NCI-H524 treated with DMSO at 0.1 percent for 48 hours (cell line): ENCODE measurements at places on chromosomes 4 and X.

DNA sequence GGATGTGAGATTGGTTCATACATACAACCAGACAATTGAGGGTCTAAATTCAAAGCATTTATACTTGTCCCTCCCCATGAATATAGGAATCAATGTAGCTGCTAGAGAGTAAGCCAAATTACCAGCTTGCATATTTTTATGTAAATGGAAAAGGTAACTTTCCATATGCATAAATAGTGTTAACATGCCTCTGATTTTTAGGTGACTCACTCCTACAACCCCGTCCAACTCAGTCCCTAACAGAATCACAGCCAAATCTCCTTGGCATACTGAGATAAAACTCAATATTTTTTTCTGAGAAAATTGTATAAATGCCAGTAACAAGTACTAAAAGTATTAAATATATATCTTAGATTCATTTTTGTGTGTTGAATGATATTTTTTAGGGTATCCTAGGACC is 67.2 kb downstream of the INPP4B start:
- no peak for DNase-seq

DNA sequence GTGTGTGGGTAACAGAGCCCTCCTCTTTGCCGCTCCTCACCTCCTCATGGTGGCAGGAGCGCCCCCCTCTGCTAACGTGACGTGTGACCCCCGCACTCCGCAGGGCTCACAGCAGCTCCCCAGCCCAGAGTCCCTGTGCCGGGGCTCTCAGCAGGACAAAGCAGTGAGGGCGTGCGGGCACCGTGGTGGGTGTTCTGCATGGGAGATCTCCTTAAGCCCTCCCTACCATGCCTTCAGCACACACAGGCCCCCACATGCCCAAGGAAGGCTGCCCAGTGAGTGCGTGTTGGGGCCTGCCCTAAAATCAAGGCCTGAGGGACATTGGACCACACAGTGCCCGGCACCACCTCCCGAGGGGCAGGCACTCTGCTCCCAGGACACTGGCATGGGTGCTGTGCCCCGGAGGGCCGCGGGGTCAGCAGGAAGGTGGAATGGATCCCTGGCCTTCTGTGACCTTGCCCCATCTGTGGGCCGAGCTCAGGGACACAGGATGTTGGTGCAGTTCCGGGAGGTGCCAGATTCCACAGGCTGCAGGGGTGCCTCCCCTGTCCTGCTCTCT is 10.1 kb downstream of the PSAPL1 start:
- DNase-seq: no peak

GRCh38 chrX:116172976-116173375 is 2.4 kb downstream of the AGTR2 start:
- DNase-seq: no peak

- no peak for DNase-seq
These were observed 11.6 kb upstream of the SCD5 start for GRCh38 chr4:82810176-82810575.

DNA sequence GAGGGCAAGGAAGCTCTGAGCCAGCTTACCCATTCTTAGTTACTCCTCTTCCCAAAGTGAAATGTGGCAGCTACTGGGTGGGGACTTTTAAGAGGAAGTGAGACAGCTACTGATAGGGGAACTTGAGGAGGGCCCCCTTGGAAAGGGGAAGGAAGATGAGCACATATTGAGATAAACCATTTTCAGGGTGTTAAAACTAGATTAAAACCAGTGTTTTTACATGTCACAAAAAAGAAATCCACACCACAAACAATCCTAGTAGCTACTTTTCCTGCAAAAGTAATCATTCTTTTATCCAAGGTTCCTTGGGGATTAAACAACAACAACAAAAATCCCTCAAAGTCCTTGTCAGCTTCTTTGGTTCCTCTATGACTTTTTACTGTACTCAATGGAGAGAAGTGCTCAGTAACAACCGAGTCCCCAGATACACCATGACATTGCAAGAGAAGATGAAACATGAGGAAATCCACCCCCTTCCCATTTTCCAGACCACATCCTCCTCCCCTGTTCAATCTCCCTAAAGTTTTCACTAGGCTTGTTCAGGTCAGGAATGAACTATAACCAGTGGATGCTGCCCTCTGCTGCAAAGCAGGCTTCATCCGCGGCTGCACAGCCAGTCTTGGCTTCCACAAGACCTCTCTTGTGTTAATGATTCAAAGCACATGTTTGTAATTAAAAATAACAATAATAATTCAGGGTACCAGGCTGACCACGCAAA is 113.5 kb upstream of the TMEM164 start:
- no peak for DNase-seq

GRCh38 chr4:151887816-151888180 is 127.0 kb upstream of the GATB start:
- no peak for DNase-seq

GRCh38 chr4:102564399-102565059 is 63.4 kb downstream of the NFKB1 start:
- DNase-seq: no peak
